ENCODE measurements at places on chromosomes 2 and 18. TPM values are rescaled to one million over a fixed set of nuclear protein-coding genes. Genes with fewer than 3 reads are reported as not detected.
A peak's percentile ranks its signal among the peaks of the same experiment; 100 is the strongest.

DNA sequence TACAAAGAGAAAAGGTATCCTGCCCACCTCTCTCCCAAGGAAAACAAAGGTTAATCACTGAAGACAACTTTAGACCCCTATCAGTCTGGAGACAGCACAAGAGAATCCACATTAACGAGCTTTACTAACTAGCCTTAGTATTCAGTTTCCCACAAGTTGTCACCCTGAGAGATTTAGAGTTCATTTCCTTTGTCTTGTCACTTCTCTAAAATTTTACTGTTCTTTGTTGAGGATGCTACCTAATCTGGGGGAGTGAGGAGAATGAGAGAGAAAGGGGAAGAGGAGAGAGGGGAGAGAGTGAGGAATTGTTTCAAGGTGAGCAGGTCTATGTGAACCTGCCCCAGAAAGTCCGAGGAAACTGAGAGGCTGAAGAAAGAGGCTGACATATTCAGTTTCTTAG is 28.4 kb downstream of the C2orf76 start:
- no peak for DNase-seq

POTEI gene
- polyA plus RNA-seq = 0.33 TPM

GRCh38 chr2:15169326-15170069 is 391.6 kb downstream of the NBAS start:
- DNase-seq = peak; percentile 56

DNA sequence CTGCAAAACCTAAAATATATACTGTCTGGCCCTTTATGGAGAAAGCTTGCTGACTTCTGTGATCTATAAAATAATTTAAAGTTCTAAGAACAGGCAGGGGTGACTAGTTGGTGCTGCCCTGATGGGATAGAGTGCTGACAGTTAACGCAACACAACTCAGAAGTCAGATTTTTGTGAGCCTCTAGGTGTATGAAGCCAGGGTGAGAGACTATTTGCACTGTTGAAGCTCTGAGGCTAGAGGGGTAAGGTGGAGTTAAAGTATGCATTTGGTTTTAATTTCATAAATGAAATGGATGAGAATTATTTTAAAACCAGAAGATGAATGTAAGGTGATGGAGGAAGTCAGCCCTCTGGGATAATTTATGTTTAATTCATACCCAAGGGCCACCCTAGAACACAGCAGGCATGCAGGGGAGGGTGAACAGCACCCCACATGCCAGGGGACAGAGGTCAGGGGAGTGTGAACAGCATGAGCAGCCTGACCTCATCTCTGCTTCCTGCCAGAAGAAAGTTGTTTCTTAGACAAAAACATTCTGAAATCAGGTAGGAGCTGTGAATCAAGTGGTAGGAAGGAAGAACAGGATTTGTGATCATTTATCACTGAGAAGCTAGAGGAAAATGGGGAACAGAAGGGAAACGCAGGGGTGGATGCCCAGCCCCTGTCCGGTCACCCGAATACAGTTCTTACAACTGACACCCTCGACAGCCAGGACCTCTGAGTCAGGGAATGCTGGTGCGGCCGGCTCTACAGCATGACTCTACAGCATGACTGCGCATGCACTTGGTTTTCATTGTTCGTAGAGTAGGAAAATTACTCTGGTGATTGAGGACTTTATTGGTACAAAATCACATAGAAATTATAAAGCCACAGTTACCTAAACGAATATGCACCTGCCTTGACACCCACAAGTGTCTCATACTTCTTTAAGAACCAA is 93.1 kb downstream of the MBP start:
- no peak for DNase-seq

GRCh38 chr18:3453540-3454364 is 3.8 kb downstream of the TGIF1 start:
- peak; percentile 96 for DNase-seq

STPG4 gene
- 0.20 TPM for polyA plus RNA-seq

DNA sequence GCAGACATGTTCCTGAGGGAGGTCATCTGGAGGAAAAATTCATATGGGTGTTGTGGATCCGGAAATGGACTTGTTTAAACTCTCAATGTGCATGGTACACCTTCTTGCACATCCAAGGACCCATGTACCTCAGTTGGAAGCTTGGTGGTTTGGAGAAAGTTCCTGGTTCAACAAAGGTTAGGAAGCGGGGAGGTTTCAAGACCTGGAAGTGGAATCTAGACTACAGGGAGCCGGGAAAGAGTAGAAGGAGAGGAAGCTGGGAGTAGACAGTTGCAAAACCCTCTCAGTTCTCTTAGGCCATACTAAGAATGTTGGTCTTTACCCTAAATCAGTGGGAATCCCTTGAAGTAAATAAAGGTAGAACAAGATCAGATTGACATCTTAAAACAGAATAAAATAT is 209.8 kb upstream of the SPOPL start:
- no peak for DNase-seq

GALNT14 gene
- polyA plus RNA-seq = not detected

LHCGR gene
- polyA plus RNA-seq = not detected

CABLES1 gene
- 14.7 TPM for polyA plus RNA-seq

DNA sequence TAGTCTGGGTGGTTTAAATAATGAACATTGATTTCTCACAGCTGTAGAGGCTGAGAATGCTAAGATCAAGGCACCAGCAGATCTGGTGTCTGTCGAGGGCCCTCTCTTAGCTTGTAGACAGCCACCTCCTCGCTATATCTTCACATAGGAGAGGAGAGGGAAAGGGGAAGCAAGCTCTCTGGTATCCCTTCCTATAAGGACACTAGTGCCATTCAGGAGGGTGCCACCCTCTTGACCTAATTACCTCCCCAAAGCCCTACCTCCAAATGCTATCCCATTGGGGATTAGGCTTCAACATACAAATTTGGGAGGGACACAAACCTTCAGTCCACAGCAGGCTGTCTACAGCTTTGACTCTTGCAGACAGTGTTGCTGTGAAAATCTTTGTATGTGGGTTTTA is 76.7 kb downstream of the BOLA3 start:
- no peak for DNase-seq

GRCh38 chr2:62439425-62439824 is 66.6 kb downstream of the TMEM17 start:
- no peak for DNase-seq

GRCh38 chr18:36419188-36419899 is 121.8 kb downstream of the FHOD3 start:
- no peak for DNase-seq
